ENCODE measurements at places on chromosomes 7 and 10.

- no peak for DNase-seq
These were observed 31.0 kb downstream of the HHEX start for GRCh38 chr10:92720831-92721165.

DNA sequence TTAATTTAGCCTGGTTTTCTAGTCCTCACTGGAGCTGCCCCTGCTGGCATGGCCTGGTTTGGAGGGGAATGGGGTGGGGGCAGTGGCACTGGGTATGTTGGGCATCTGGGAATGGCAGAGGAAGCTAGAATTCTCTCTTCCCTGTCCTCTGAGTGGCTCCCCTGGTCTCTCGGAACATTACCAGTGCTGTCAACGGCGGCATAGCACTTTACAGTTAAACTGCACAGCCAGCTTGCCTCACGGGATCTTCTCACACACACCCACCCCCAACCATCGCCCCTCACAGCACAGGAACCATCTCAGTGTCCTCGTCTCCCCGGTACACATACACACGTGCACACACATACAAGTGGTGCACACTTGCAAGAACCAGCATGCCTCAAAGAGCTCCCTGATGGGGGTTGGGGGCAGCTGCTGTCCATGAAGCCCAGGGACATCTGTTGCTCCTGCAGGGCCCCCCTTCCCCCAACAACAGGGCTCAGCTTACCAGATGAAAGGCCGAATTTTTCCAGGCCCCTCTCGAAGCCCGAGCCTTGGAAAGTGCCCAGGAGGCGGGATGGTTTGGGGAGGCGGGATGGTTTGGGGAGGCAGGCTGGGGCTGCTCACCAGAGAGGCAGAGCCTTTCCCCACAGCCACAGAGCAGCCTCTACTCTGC is 41.0 kb downstream of the TSPAN15 start:
- DNase-seq: no peak

GRCh38 chr7:157549612-157550299 is 213.0 kb downstream of the DNAJB6 start:
- no peak for DNase-seq

DNA sequence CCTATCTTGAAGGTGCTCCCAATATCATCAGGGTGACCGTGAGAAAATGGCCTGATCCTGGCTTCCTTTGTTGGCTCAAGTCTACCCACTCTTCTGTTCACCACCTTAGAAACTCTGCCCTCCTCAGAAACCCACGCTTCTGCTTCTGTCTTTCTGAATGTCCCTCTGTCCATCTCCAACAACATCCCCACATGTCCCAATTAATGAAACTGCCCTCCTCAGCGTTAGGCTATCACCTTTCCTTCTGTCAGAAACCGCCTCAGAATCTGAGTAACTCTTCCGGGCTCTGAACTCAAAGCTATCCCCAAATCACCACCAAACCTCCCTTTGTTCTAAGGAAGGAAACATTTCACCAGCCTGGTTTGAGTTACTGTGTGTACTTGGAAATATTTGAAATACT is 315.8 kb upstream of the ZNF32 start:
- no peak for DNase-seq

- DNase-seq: no peak
These were observed 528 bp downstream of the CAMK2G start for GRCh38 chr10:73873838-73874215.

DNA sequence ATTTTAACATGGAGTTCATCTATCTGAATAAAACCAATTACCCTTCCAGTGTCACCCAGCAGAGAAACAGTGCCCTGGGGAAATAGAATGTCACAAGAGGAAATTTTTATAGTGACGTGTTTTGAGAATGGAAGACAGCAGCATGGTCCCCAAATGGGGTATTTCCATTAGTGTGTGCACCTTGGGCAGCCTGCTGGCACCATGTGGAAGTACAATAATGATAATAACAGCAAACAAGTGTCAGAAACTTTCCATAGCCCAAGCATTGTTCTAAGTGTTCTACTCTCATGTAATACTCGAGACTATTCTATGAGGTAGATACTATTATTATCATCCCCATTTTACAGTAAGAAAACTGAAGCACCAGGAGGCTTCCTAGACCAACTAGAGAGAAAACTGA is 2.2 kb upstream of the PDE1C start:
- no peak for DNase-seq

DNA sequence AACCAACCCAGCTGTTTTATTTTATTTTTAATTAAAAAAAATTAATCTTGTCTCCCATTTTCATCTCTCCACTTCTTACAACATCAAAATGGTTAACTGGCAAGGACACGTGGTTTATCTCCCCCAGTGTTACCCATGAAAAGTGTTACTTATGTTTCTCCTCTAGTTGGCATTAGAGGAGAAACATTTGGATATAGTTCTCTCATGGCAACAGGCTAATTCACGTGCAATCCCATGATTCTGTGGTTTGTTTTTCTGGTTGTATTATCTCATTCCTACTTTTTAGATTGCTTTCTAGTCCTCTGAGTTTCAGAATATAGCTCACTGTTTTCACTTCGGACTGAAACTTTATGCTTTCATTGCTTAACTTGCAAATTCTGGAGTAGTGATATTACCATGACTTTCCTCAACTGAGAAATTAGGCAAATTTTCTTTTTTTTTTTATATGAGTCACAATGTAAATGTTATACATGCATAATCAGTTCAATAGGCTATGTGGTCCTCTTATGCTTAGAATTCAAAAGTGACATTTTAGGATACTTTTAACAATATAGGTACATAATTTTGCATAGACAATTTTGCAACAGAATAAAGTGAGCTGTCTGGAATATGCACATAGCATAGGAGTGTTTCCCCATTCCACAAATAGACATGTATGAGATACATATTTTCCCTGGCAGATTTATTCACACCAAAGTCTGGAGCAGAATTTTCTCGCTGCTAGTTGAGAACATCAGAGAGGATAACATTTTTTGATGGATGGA is 43.0 kb downstream of the LHFPL3 start:
- DNase-seq: no peak

DNA sequence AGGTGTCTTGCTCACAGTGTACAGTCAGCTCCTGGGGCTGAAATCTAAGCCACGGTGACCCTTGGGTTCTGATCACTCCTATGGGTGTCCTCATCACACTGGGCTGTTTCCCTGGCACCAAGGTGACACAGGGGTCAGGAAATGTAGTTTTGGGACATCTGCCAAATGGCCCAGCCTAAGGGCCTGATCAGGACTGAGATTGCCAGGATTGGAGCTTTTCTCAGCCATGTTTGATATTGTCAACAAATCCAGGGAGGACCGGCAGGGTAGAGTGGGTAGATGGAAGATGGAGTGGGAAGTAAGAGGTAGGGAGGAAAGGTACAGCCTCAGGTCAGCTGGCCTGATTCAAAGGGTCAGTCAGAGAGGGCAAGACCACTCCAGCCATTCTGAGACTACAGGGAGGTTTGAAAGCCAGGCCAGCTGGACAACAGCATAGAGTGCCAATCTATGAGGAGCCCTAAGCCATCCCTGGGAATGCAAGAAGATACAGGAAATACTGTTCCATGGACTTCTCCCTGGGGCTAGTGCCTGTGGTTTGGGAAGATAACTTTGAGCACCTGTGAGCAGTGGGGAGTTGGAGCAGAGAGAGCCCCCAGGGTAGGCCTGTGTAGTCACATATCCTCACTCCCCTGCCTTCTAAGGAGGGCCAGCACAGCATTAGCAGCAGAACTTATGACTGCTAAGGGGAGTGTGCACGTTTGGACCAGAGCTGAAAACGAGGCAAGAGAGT is 377.3 kb upstream of the ZMIZ1 start:
- DNase-seq: no peak

DNA sequence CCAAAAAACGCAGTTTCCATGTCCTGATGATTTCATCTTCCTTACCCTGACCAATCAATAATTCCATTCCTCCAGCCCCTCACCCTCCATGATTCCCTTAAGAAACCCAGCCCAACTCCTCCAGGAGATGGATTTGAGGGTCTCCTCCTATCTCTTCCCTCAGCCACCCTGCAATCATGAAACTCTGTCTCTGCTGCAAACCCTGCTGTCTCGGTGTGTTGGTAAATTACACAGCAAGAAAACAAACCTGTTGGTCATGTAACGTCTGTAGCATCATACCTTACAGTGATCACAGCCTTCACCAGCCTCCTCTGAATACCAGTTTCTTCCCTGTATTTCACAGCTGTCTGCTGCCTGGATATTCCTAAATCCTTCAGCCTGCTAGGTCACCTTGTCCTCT is 300.7 kb upstream of the NEBL start:
- DNase-seq: no peak

GRCh38 chr10:30724296-30724695 is 94.7 kb upstream of the LYZL2 start:
- DNase-seq: no peak

DNA sequence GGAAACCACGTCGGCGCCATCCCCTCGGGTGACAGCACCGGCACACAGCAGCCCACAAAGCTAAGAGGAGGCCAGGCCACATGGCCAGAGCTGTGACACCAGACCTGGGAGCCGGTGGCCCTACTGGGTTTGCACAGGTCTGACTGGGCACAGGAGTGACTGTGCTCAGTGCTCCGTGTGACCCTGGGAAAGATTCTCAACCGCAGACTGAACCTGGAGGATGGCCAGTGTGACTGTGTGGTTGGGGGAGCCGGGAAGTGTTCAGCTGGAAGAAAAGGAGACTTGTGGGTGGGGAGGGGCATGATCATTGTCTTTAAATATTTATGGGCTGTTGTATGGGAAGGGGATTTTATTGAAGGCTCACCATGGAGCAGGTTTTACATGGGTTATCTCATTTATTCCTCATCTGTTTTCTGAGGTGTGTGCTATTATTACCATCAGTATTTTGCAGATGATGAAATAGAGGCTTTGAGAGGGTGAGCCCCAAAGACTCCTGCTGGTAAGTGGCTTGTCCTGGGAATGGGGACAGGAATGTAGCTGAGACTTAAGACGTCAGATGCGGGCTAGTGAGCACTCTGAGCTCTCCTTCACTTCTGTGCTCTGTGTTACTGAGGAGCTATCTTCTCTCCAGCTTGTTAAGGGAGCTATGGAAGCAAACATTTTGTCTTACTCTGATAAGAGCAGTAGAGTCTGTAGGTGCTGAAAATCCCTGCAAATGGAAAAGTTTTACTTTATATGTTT is 127.5 kb downstream of the TMEM178B start:
- no peak for DNase-seq

GRCh38 chr10:99506416-99506815 is 26.3 kb upstream of the NKX2-3 start:
- DNase-seq: no peak

GRCh38 chr7:115153769-115154477 is 232.0 kb downstream of the MDFIC start:
- DNase-seq: no peak

- DNase-seq: no peak
These were observed 56.3 kb downstream of the MTERF1 start for GRCh38 chr7:91824201-91824600.

- no peak for DNase-seq
These were observed 337.3 kb downstream of the MALRD1 start for GRCh38 chr10:19385846-19386450.

DNA sequence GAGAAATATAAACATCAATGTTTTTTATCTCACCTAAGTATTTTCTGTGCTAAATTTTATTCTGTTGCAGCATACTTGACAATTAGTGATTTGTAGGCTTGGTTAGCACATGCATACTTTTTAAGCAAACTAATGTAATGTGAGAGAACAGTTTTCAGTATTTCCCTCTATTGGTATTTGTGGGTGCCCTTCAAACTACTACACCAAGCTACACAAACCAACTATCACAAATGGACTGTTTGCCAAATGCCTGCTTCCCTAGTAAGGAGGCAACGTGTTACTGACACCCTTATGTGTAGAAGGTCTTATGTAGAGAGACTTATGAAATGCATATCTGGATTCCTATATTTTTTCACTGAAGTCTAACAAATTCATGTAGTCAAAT is 98.4 kb upstream of the FZD1 start:
- no peak for DNase-seq

GRCh38 chr7:73703757-73704639 is 15.5 kb downstream of the STX1A start:
- DNase-seq: no peak

DNA sequence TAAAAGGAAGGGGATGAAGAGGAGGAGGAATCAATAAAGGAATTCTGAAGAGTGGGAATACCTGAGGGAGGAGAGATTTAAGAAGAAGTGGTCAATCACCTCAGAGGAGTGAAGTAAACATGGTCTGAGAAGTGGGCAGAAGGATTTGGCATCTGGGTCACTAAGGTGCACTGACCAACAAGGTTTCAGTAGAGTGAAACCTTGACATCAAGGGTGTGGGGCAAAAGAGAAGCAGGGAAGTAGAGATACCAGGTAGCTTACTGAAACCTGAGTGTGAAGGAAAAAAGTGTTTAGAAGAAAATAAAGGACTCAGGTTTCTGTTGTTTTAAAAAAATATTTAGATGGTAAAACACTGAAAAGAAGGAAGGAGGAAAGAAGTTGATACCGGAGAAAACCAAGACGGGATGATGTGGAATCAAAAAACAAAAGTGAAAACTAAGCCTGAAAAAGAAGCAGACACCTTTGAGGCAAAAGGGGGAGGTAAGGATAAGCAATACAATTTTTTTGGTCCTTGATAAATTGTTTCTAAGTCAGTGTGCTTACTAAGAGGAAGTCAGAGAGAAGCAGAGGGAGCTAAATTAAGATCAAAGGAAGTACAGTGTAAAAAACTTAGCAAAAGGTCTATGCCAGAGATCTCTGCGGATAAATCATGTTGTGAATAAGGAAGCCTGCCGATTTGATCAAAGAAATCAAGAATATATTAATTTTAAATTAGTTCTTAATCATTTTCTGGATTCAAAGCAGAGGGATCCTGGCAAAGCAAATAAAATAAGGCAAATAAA is 137.2 kb upstream of the GPR22 start:
- DNase-seq: no peak

- no peak for DNase-seq
These were observed 84.6 kb downstream of the XPNPEP1 start for GRCh38 chr10:109838592-109839244.

GRCh38 chr7:132654150-132654549 is 77.9 kb upstream of the PLXNA4 start:
- no peak for DNase-seq

DNA sequence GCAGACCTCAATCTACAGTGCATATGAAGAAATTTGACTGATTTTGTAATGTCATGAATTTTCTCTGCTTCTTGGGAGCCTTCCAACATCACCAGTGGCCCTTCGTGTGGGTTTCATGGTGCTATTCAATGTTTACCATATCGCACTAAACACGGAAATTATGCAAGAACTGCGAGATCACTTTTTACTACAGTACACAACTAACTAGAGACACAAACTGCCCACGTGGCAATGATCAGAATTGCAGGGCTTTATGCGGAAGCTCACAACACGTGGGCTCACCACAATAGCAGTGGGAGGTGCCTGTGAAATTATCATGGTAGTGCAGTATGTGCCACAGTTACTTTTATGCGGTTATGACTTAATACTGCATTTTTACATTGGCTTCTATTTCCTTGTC is 449.7 kb upstream of the KLF6 start:
- peak; percentile 65 for DNase-seq

DNA sequence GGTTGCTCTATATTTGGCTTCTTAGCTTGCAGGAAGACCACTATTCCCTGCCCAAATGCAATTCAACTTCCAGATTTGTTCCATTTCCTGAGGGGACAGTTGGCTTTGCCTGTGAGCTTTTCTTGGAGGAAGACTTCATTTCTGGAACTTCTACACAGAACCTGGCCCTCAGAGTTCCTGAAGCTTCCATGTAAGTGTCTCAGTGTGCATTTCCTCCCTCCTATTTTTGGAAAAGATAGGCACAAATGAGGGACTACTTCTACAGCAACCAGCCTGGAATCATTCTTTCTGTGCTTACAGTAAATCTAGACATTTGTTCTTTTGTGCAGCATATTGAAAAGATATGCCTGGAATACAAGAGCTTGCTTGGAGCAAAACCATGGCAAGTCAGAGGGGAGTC is 164.3 kb downstream of the CREB5 start:
- DNase-seq: no peak

GRCh38 chr7:69567800-69568199 is 30.5 kb upstream of the AUTS2 start:
- no peak for DNase-seq

All from activated CD8-positive, alpha-beta memory T cell treated with anti-CD3 and anti-CD28 coated beads for 24 hours (primary cell).